Activated CD4-positive, alpha-beta T cell treated with anti-CD3 and anti-CD28 coated beads, Interleukin-2, amount 50 U/mL, for 24 hours (primary cell): ENCODE measurements at places on chromosomes 4 and X.

DNA sequence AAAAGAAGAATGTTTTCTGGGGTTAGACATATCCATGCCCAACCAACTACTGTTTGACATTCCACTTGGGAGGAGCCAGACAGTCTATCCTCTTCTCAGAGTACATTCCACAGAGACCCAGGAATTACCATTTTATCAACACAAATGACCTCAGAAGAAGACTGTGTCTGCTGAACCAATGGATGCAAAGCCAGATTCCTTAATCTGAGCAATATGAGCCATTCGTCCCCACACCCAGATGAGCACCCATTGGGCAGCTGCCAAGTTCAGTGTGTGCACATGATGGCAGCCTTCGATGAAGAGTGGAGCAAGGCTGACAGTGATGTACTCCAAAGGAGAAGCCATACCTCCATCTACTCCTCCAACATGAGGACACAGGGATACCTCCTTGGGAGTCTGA is 111.3 kb downstream of the ZNF674 start:
- no peak for DNase-seq

DNA sequence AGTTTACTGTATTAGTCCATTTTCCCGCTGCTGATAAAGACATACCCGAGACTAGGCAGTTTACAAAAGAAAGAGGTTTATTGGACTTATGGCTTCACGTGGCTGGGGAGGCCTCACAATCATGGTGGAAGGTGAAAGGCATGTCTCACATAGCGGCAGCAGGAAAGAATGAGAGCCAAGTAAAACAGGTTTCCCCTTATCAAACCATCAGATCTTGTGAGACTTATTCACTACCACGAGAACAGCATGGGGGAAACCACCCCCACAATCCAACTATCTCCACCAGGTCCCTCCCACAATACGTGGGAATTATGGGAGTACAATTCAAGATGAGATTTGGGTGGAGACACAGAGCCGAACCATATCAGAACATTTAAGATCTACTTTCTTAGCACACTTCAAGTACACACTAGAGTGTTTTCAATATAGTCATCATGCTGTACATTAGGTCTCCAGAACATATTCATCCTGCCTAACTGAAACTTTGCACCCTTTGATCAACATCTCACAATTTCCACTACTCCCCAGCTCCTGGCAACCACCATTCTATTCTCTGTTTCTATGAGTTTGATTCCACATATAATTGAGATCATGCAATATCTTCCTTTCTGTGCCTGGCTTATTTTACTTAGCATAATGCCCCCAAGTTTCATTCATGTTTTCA is 341.0 kb downstream of the ARHGAP24 start:
- no peak for DNase-seq

DNA sequence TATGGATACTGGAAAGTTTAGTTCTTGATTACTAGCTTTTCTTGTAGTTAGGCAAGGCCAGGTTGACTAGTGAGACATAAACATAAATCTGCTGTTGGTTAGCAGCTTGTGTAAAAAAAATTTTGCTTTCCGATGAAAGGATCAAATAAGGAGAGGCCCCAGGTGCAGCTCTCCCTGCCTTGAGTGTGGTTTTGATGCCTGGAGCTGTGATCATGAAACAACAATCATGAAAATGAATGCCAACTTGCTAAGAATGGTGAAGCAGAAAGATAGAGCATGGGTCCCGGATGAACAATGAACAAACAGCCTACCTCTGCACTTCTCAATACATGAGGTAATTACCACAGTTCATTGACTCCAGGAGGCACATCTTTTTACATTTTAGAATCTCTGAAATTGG is 14.4 kb upstream of the SYP start:
- DNase-seq = no peak

DNA sequence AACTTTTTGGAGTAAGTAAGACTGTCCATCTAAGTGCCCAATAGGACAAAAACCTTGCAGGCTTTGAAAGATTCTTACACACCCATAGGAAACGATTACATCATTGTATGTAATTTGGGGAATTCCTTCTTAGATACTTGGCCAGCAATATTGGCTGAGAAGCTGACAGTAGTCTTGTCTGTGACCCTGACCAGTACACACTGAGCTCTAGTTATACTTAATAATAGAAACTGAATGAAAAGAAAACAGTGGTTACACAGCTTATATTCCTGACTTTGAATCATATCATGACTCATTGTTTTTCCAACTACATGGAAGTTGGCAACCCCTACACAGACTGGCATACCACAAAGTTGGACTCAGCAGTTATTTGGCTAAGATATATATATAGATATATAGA is 7.1 kb upstream of the TLR2 start:
- DNase-seq = no peak

GRCh38 chrX:38318606-38319005 is 8.7 kb downstream of the RPGR start:
- no peak for DNase-seq

DNA sequence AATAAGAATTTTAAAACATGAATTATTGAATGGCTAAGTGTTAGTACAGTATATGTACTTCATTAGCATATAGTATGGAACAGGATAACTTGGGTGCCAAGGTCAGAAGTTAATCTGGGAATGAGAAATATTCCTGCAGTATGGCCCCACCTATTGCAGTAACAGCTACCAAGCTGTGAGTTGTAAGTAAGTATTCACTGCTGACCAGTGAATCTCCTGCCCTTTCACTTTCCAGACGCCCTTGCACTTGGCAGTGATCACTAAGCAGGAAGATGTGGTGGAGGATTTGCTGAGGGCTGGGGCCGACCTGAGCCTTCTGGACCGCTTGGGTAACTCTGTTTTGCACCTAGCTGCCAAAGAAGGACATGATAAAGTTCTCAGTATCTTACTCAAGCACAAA is 105.1 kb downstream of the NFKB1 start:
- DNase-seq = no peak

DNA sequence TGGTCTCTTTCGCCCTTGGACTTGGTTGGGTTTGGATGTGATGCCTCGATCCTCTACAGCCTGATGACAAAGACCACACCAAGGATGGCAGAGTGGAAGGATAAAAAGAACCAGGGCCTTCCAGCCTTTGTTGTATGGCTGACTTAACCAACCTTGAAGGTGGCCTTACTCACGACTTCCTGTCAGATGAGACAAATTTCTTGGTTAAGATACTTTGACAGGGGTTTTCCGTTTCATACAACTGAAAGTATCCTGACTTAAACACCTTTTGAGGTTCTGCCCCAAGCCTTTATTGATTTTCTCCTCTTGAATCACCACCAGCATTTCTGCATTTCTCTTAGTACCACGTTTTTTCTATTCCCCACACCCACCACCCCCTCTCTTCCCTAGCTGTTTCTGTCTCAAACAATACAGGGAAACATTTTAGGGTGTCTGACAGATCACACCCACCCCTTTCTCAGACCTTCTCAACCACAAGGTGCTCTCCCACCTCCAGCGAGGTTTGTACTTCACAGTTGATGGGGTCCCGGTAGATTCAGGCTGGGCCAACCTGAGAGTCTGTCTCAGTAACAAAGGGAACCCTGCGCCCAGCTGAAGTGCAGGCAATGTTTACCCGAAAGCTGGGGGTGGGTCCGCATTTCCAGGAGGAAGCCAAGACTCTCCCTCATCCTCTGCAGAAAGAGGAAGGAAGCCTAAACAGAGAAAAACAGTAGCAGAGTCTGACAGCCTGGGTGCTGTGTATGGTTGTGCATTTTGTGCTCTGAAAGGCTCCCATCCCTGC is 5.0 kb upstream of the TSPAN5 start:
- DNase-seq = peak; percentile 42

- no peak for DNase-seq
Observed at GRCh38 chrX:151359931-151360871, 36.8 kb upstream of the VMA21 start.

DNA sequence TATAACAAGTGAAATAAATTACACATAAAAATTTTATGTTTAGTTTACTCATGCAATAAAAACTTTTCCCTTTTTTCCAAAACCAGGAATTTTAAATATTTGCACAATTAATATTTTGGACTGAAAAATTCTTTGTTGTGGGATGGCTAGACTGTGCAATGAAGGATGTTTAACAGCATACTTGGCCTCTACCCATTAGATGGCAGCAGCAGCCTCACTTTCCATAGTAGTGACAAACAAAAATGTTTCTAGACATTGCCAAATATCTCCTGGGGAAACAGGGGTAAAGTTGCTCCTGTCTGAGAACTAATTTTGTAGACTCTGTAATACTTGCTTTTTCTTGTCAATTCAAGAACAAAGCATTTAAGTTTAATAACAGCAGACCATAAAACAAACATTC is 49.8 kb downstream of the SCLT1 start:
- DNase-seq = no peak

- DNase-seq = no peak
Observed at GRCh38 chr4:82430964-82431745, 765 bp downstream of the ENOPH1 start.

- DNase-seq = no peak
Observed at GRCh38 chrX:54920610-54921426, at the start of gene TRO. TSS of gene TRO (plus strand) at chrX:54920824. CDS start at chrX:54922247, 1,423 bp downstream.

DNA sequence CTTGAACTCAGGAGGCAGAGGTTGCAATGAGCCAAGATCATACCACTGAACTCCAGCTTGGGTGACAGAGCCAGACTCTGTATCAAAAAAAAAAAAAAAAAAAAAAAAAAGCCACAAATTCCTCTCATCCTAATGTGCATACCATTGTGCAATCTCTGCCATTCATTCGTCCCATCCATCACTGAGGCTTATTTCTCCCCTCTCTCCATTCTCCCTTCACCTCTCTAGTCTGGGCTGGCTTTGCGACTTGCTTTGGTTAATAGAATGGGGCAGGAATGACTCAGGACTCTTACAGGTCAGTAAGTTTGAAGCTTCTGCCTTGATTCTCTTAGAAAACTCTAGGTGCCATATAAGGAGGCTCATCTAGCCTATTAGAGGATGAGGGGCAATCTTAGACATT is 60.3 kb upstream of the DDX3X start:
- DNase-seq = no peak
